ENCODE measurements at places on chromosomes 7 and 10. TPM values are rescaled to one million over a fixed set of nuclear protein-coding genes. Genes with fewer than 3 reads are reported as not detected.

Gene RSPH10B2
- total RNA-seq: 0.69 TPM

Gene OPALIN
- total RNA-seq: not detected

Gene OR6V1
- total RNA-seq: not detected

Gene IGFBP3
- total RNA-seq: 32.8 TPM

Gene ITIH2
- not detected for total RNA-seq

Gene GET4
- 55.0 TPM for total RNA-seq

- H3K27ac ChIP-seq: no peak overlapping the region
- H3K4me3 ChIP-seq: no peak overlapping the region
- no peaks in the 10 kb centered on the region for H3K36me3 ChIP-seq
- no peaks in the 10 kb centered on the region for H3K4me1 ChIP-seq
- no peak for DNase-seq
Observed at GRCh38 chr10:28284126-28284525, 18.7 kb downstream of the MPP7 start.

GRCh38 chr10:11782793-11783557 lies 40.2 kb upstream of the PROSER2 start:
- H3K27me3 ChIP-seq: no peaks in the 10 kb centered on the region
- no peaks in the 10 kb centered on the region for H3K4me1 ChIP-seq
- no peak overlapping the region for H3K4me3 ChIP-seq
- H3K27ac ChIP-seq: no peak overlapping the region

DNA sequence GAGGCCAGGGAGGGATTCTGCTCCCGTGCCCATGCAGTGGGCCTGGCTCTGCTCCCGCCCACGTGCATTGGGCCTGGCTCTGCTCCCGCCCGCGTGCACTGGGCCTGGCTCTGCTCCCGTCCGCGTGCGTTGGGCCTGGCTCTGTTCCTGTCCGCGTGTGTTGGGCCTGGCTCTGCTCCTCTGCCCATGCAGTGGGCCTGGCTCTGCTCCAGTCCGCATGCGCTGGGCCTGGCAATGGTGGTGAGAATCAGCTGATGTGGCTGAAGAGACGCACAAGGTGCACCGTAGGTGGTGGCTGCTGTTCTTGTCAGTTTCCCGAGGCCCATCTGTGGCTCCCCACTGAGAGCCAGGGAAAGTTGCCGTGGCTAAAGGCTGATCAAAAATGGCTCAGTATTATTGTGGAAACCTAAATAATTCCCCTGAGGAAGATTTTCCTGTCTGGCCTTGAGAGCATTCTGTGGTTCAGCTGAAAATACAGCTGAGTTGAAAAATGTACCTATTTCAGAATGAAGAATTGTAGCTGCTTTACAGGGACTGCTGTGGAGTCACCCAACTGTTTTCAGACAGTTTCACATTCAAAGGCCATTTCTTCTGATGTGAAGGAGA lies 572.4 kb downstream of the GLRX3 start:
- H3K27me3 ChIP-seq: no peaks in the 10 kb centered on the region
- no peak overlapping the region for H3K27ac ChIP-seq
- H3K4me3 ChIP-seq: no peak overlapping the region
- no peaks in the 10 kb centered on the region for H3K4me1 ChIP-seq
- no peaks in the 10 kb centered on the region for H3K36me3 ChIP-seq

DNA sequence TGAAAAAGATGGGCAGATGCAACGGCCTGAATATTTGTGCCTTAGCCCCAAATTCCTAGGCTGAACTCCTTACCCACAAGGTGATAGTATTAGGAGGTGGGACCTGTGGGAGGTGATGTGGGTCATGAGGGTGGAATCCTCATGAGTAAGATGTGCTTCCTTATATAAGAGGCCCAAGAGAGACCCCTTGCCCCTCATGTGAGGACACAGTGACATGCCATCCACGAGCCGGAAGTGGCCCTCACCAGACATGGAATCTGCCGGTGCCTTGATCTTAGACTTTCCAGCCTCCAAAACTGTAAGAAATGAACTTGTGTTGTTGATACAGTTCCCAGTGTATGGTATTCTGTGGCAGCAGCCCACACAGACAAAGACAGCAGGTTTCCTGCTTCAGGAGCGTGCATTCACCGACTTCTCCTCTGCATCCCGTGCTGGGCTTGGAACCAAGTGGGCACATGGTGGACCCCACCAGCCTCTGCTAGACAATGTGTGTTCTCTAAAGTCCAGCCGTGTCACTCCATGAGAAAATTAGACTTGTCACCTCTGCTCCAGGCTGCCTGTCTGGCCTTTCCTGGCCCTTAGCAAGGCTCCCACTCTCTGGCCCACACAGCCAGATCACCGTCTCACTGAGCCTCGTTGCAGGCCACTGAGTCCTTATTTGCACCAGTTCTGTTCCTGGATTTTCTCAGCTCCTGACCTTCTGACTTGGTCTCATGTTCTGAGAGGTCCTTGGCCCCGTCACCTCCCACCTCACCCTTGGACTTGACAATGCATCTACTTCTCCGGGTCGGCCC lies 52.9 kb upstream of the CACUL1 start:
- DNase-seq: no peak
- H3K4me1 ChIP-seq: no peaks in the 10 kb centered on the region
- H3K27me3 ChIP-seq: no peaks in the 10 kb centered on the region
- H3K36me3 ChIP-seq: no peaks in the 10 kb centered on the region

- no peaks in the 10 kb centered on the region for H3K4me1 ChIP-seq
- H3K27ac ChIP-seq: no peak overlapping the region
- no peaks in the 10 kb centered on the region for H3K36me3 ChIP-seq
- H3K27me3 ChIP-seq: no peaks in the 10 kb centered on the region
- no peak overlapping the region for H3K4me3 ChIP-seq
- DNase-seq: no peak
Observed at GRCh38 chr10:132905661-132906060, 36.7 kb downstream of the CFAP46 start.

DNA sequence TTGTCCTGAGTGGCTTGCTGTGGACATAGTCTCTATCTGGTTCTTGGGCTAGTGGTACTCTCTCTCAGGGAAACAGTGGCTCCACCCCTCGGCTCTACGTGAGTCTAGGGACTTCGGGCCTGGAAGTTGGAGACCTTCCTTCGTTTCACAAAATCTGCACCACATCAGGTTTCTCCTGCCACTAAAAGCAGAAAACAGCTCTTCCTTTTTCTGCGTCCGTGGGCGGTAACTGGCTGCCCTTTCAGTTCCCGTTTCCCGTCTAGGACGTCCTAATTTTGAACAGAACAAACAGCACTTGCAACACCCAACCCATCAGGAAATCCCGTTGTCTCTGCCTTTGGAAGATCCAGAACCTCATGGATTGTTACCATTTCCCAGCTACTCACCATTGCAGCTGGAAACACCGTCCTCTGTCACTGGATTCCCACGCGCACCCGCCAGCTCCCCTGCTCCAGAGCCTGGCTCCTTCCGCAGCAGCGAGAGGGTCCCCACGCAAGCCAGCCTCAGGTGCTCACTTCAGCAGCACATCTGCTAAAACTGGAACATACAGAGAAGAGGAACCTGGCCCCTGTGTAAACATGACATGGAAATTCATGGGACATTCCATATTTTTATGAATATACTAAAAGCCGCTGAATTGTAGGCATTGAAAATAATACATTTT lies 311.4 kb upstream of the AKR1E2 start:
- H3K27me3 ChIP-seq: no peaks in the 10 kb centered on the region
- peaks cover 7% of the 10 kb centered on the region for H3K4me1 ChIP-seq
- no peak overlapping the region for H3K4me3 ChIP-seq
- no peak overlapping the region for H3K27ac ChIP-seq
- H3K36me3 ChIP-seq: no peaks in the 10 kb centered on the region

DNA sequence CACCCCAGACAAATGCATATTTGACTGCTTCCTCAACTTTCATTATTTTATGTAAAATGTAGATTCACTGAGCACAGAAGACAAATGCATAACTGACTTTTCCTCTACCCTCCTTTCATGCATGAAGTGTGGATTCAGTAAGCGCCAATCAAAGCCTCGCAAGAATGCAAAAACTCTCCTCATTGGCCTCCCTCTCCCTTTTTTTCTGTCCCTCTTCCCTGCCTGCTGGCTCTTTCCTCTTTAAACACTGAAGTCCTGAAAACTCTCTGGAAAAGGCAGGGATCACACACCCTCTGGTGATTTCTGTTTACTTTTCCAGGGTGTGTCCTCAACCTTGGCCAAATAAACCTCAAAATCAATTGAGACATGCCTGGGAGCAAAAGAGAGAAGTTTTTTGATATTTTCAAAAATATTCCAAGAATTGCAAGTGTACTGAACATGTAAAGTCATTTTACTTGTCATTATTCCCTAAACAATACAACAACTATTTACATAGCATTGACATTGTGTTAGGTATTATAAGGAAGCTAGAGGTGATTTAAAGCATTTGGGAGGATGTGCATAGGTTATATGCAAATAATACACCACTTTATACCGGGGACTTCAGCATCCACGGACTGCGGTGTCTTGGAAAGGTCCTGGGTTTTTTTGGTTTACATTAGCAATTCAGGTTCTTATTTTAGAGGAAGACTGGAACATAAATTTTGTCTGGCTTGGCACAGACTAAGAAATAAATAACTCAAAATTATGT lies 71.4 kb downstream of the SEC61G start:
- no peaks in the 10 kb centered on the region for H3K27me3 ChIP-seq
- H3K36me3 ChIP-seq: no peaks in the 10 kb centered on the region
- H3K27ac ChIP-seq: no peak overlapping the region
- H3K4me1 ChIP-seq: no peaks in the 10 kb centered on the region

DNA sequence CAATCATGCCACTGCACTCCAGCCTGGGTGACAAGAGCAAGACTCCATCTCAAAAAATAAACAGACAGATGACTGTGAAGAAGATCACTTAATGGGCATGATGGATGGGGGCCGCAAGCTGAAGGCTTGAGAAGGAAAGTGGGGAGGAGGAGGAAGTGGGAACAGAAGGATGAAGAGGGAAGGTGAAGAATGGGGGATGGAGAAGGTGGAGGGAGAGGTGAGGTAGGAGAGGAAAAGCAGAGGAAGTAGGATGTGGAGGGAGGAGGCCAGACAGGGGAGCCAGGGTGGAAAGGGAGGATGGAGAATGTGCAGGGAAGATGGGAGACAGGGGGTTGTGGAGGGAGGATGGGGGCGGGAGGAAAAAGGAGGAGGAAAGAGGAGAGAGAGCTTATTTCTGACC lies 68.8 kb downstream of the SVOPL start:
- H3K27me3 ChIP-seq: no peaks in the 10 kb centered on the region
- H3K36me3 ChIP-seq: no peaks in the 10 kb centered on the region
- no peak overlapping the region for H3K4me3 ChIP-seq
- no peak for DNase-seq
- no peaks in the 10 kb centered on the region for H3K4me1 ChIP-seq

- no peaks in the 10 kb centered on the region for H3K27me3 ChIP-seq
- no peaks in the 10 kb centered on the region for H3K4me1 ChIP-seq
- H3K36me3 ChIP-seq: no peaks in the 10 kb centered on the region
- no peak for DNase-seq
Observed at GRCh38 chr7:129359638-129360037, 74.6 kb upstream of the STRIP2 start.

- no peaks in the 10 kb centered on the region for H3K36me3 ChIP-seq
- no peak overlapping the region for H3K27ac ChIP-seq
- DNase-seq: no peak
Observed at GRCh38 chr7:122724366-122724765, 21.6 kb upstream of the RNF148 start.

- H3K36me3 ChIP-seq: no peaks in the 10 kb centered on the region
- peak; percentile 75 for DNase-seq
- no peak overlapping the region for H3K4me3 ChIP-seq
- no peaks in the 10 kb centered on the region for H3K27me3 ChIP-seq
Observed at GRCh38 chr10:4661511-4662255, 164.3 kb upstream of the AKR1E2 start.

DNA sequence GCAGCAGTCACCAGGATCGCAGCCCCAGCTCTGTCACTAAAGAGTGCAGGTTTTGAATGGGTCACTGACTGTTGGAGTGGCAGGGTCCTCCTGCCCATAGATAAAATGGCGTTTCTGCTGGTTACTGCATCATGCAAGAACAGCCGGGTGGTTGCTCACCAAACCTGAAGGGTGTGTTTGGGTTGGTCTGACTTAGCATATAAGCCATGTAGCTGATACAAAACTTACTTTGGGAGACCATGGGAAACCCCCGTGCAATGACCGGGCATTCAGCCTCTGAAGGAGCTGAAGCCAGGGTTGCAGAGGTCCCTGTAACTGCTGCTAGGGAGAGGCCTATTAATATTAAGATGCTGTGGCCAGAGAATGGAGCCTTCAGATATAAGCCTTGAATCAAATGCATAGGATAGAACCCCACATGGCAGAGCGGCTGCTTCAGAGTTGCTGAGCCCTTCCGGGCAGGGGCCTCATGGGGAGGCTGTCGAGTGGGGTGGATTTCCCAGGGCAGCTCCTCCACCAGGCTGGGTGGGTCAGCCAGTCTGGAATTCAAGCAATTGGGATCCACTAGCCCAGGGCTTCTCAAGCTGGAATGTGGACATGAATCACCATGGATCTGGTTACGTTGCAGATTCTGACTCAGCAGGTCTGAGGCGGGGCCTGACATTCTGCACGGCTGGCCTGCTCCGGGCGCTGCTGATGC lies 70.9 kb upstream of the CTBP2 start:
- no peaks in the 10 kb centered on the region for H3K4me1 ChIP-seq
- no peak overlapping the region for H3K27ac ChIP-seq
- DNase-seq: no peak
- no peaks in the 10 kb centered on the region for H3K27me3 ChIP-seq
- no peaks in the 10 kb centered on the region for H3K36me3 ChIP-seq

GRCh38 chr7:27312820-27313219 lies 70.2 kb downstream of the EVX1 start:
- no peaks in the 10 kb centered on the region for H3K36me3 ChIP-seq
- H3K4me3 ChIP-seq: no peak overlapping the region
- no peak overlapping the region for H3K27ac ChIP-seq
- no peaks in the 10 kb centered on the region for H3K27me3 ChIP-seq

DNA sequence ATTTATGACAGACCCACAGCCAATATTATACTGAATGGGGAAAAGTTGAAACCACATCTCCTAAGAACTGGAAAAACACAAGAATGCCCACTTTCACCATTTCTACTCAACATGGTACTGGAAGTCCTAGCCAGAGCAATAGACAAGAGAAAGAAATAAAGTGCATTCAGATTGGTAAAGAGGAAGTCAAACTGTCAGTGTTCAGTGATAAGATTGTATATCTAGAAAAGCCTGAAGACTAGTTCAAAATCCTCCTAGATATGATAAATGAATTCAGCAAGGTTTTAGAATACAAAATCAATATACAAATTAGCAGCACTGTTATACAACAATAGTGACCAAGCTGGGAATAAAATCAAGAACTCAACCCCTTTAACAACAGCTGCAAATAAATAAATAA lies 6.9 kb upstream of the ZNF138 start:
- no peaks in the 10 kb centered on the region for H3K27me3 ChIP-seq
- no peaks in the 10 kb centered on the region for H3K36me3 ChIP-seq
- no peak for DNase-seq
- H3K4me1 ChIP-seq: no peaks in the 10 kb centered on the region

Data from cardiac muscle cell (in vitro differentiated cells and primary cell).